Endodermal cell (in vitro differentiated cells): ENCODE measurements at places on chromosomes 5 and 9.

DNA sequence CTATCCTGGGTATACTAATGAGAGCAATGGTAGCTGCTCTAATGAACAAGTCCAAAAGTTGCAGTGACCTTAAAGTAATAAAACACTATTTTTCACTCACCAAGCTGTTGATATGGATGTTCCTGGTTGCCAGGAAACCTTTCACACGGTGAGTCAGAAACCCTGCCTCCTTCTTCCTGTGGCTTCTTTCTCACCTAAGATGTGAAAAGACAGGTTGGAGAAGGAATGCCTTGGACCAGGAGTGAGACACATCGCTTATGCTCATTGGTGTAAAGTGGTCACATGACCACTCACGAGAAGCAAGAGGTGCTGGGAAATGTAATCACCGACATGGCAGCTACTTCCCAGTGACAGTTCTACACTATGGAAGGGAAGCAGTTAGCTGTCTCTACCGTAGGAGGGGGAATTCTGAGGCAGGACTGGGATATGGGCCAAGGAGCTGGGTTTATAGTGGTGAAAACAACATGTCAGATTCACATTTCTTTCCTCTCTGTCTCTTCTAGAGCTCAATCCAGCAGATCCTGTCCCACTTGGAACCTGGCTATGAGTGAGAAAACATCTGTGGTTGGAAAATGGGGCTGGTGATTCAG, 320.4 kb upstream of the KLF4 start:
- no peak for DNase-seq

DNA sequence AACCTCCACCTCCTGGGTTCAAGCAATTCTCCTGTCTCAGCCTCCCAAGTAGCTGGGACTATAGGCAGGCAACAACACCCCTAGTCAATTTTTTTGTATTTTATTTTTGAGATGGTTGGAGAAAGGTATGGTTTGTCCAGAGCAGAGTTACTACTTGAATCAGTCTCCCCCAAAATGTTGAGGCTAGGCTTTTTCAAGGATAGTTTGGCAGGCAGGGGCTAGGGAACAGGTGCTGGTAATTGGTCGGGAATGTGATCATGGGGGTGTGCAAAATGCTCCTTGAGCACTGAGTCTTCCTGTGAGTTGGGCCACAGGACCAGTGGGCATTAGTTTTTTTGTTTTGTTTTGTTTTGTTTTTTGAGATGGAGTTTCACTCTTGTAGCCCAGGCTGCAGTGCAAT, 28.3 kb upstream of the PRRC2B start:
- DNase-seq: no peak

- no peak for DNase-seq
These were observed 147.2 kb upstream of the CD180 start for GRCh38 chr5:67343835-67344234.

DNA sequence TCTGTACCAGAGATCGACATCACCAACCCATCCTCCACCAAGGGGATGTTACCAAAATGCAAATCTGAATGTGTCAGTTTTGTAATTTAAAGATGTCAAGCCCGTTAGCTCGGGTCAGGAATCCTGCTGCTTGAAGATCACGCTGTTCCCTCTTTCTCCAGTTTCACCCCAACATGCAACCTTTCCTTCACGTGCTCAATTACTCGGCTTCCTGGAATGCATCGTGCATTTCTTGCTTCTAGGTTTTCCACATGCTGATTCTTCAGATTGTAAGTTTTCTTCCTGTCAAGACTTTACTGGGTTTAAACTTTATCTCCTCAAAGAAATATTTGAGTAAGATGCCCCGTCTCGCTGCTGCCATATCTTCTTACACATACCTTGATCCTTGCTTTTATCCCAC, 209.5 kb upstream of the SNX2 start:
- DNase-seq: no peak

GRCh38 chr9:93246526-93246925, 62.6 kb downstream of the WNK2 start:
- DNase-seq: no peak

GRCh38 chr5:142501890-142502289, 177.1 kb upstream of the SPRY4 start:
- DNase-seq: no peak

DNA sequence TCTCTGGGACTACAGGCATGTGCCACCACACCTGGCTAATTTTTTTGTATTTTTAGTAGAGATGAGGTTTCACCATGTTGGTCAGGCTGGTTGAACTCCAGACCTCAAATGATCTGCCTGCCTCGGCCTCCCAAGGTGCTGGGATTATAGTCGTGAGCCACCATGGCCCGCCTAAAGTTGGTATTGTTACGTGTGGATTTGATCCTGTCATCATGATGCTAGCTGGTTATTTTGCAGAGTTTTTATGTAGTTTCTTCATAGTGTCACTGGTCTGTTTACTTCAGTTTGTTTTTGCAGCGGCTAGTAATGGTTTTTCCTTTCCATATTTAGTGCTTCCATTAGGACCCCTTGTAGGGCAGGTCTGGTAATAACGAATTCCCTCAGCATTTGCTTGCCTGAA, 85.9 kb downstream of the CACNA1B start:
- DNase-seq: no peak

DNA sequence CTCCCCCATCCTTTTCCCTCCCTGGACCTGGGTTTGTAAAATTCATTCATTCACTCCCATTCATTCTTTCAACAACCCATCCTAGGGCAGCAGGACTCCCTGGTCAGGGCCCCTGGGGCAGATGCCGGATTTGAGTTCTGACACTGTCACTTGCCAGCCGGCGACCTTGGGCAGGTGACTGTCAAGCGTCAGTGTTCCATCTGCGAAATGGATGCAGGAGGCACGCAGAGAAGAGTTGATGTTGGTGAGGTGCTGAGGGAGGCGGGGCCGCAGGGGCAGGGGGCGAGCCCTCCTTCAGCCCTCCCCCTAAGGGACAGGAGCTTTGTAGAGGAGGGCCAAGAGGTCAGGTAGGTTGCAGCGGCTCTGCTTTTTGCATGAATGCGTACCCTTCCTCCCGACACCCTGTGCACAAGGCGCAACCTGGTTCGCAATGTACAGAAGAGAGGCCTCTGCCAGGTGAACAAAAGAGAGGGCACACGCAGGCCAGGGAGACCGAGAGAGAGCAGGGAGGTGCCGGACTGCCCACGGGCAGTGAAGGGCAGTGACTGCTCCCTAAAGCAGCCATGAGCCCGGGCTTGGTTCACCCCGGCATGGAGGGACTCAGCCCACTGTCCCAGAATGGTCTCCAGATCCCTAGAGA, 128.1 kb downstream of the BARX1 start:
- DNase-seq: no peak

DNA sequence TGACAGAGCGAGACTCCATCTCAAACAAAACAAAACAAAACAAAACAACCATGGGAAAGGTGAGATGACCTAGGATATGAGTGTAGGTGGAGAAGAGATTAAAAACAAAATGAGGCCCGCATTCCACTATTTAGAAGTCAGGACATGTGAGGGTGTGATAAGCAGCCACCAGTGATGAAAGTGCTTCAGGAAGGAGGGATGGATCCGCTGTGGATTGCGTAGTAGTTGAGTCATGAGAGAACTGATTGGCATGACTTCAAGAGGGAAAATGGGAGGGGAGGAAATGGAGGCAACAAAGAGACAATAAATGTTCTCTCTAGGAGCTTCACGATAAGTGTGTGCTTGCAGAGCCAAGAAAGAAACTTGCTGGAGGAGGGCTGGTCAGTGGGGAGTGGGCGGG, 367.6 kb downstream of the ARL15 start:
- no peak for DNase-seq
